GM03348 (cell line): ENCODE measurements at places on chromosomes 12 and 14.

- peak; percentile 44 for DNase-seq
Measured at GRCh38 chr12:49109641-49110463, 795 bp downstream of the LMBR1L start.

GRCh38 chr12:94767956-94768355, 117.6 kb upstream of the TMCC3 start:
- peak; percentile 14 for DNase-seq

DNA sequence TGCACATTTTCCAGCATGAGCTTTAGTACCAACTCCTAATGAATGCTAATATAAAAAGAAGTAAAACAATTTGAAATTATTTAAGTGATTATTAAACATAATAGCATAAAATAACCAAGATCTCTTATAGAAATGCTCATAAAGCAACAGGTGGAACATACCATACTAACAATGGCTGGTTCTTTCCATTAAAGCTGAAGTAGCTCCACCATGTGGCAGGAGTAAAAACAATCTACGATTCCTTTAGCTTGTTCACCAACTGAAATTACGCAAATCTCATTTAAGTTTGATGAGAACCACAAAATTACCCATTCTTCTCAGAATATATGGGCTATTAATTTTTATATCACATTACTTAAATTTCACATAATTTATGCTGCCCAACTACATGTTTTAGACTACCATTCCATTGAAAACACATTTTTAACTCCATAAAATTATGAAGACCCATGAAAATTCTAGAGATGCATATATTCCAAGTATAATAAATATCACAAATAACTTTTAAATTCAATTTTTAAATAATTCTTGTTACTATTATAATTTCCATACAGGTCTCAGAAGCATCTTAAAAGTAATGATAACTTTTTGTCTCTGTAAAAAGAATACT, 213.6 kb downstream of the DAD1 start:
- no peak for DNase-seq

DNA sequence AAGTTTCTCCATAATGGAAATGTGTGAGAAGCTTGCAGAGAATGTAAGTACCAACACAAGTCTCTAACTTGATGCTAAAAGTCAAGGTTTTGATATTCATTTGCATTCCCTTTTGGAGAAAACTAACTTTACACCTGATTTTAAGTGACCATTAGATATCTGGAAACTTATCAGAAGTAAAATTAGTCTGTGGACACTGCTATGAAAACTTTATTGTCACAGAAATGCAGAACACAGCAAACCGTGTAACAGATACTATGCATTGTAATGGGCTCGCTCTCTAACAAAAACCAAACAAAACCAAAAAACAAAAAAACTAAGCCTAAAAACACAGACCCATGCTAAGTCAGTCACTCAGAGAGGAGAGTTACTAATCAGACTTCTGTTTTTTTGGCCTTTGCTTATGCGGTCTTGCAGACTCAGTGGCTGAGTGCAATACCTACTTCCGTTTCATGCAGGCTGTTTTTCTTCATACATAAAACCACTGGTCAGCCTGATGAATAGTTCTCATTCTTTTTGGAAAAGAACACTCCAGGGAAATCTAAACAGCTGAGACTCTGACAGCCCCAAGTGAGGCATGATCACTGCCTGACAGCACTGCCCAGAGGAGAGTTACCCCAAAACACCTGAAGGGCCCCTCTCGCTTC, 35.7 kb downstream of the NRDE2 start:
- DNase-seq = no peak

GRCh38 chr12:109998241-109998903, 858 bp upstream of the ANKRD13A start:
- peak; percentile 22 for DNase-seq

- DNase-seq = peak; percentile 48
Measured at GRCh38 chr12:90896164-90896563, 58.8 kb downstream of the CCER1 start.
